ENCODE measurements at places on chromosomes 7 and 10.

DNA sequence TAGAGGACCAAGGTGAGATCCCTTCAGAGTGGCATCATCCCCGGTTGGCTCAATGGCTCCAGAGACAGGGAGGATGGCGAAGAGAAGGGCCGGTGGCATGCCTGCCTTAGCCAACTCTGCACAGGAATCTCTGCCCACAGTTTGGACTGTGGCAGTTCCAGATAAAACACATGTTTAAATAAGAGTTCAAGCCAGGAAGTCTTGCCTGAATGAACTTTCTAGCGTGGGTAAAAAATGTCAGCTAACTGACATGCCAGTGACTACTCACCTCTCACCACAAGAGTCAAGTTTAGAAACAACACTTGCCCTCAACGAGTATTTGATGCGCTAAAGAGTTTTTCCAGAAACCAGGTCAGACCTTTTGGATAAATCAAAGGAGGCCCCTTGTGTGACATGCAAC is 3.0 kb downstream of the NOD1 start:
- no peak for DNase-seq

- no peak for DNase-seq
Measured at GRCh38 chr7:23237000-23237399, 9.6 kb upstream of the GPNMB start.

GRCh38 chr10:131475043-131475442 is 163.5 kb upstream of the TCERG1L start:
- DNase-seq: no peak

GRCh38 chr10:19788902-19789301 is 27.3 kb upstream of the PLXDC2 start:
- no peak for DNase-seq

DNA sequence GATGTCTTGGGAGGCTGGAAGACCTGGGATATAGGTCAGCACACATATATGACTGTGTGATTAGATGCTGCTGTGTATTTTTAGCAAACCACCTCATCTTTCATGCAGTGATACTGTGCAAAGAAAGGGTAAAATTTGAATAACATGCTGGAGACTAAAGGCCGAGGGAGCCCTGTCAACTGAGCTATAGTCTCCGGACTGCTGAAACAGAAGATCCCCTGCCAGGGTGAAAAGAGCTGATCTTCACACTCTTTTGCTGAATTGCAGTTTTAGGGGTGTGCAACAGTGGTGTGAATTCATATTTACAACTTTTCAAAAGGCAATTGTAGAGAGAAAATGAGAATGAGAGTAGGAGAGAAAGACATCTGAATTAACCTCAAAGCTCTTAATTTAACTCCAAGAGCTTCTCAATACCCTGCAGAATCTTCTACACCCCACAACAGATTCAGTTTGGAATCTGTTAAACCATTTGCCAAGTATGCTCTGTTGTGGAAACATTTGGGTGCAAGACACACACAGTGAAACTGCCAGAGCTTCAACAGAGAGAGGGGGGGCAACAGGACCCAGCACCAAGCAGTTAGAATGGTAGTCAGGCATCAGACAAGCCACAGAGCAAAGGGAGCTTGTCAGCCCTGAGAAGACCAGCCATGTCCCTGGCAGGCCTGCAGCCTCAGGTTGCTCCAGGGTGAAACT is 190.1 kb upstream of the STK17A start:
- DNase-seq: no peak

DNA sequence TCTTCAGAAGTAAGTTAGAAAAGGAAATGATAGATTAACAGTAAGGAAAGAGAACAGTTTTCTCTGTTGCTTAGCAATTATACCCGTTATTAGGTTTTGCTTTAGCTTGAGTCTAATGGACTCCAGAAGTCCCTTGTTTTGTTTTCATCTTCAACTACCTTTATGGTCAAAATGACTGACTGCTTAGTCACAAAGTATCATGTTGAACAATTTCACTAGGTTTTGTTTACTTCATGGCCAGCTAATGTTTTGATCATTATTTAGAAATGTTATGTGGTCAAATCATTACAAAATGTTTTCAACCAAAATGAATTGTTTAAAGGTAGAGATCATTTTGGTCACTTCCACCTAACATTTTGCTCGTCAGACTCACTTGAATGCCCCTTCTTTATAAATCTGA is 1.9 kb downstream of the UBN2 start:
- no peak for DNase-seq

DNA sequence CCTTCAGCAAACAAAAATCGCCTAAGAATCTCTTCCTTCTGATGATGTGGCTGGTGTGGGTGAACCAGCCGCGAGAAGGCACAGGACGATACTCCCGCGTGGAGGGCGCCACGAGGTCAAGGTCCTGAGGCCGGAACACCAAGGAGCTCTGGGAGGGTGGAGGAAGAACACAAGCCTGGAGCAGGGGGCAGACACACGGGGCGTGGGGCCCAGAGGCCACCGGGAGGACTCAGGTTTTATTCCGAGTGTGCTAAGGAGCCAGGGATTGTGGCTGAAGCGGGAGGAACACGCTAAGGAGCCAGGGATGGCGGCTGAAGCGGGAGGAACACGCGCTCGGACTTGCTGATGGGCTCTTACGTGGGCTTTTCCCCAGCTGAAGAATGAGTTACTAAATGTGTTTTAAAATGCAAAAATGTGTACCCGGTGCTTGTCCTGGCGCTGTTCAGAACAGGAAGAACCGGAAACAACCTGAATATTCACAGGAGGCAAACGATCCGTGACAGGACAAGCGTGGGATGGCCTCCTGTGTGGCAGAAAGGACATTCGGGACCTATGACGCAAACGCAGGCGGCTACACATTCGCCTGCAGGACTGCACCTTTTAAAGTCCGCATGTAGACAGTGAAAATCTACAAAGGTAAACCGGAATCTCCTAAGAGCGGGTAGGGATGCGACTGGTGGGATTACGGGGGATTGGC is 64.0 kb downstream of the MAD1L1 start:
- no peak for DNase-seq

GRCh38 chr7:122520971-122521555 is 177.9 kb downstream of the RNF133 start:
- no peak for DNase-seq

DNA sequence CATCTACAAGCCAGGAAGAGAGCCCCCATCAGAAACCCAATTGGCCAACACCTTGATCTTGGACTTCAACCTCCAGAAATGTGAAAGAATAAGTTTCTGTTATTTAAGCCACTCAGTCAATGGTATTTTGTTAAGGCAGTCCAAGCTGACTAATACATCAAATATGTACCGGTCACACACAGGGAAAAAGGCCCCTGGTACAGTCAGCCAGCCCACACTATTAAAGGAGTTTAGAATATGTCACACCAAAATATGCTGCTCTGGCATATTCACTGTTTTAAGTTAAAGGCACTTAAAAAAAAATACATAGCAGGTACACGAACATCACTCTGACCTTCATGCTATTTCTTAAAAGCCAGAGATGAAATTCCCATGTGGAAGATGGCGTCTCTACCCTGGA is 15.2 kb upstream of the CDCA7L start:
- no peak for DNase-seq

GRCh38 chr10:124222988-124223710 is 129.8 kb upstream of the CHST15 start:
- DNase-seq: no peak

GRCh38 chr10:32388258-32389027 is 41.5 kb upstream of the EPC1 start:
- DNase-seq: no peak

DNA sequence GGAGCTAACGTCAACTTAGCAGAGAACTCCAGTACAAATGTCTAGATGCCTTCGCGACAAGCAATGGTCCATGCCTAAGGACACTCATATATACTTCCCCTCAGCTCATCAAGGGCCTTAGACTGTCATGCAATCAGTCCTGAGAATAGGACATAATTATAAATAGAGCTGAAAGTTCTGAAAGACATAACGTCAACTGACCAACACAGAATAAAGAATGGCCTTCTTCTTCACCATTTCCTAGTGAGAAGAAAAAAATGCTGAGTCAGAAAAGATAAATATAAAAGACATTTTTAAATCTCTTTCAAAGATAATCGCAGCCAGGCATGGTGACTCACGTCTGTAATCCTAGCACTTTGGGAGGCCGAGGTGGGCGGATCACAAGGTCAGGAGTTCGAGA is 83.2 kb downstream of the ARMH3 start:
- DNase-seq: no peak

Measured in activated T-cell treated with anti-CD3 and anti-CD28 coated beads for 1 hour (primary cell).